ENCODE measurements at places on chromosomes 11 and 22.
A peak's percentile ranks its signal among the peaks of the same experiment; 100 is the strongest.

GRCh38 chr11:70137383-70137782 lies 59.3 kb downstream of the ANO1 start:
- no peak for DNase-seq
- no peak overlapping the region for H3K27ac ChIP-seq
- no peak overlapping the region for H3K4me3 ChIP-seq
- H3K36me3 ChIP-seq, result peaks cover 3% of the 10 kb centered on the region

- H3K36me3 ChIP-seq, result no peaks in the 10 kb centered on the region
- no peak overlapping the region for H3K4me3 ChIP-seq
- DNase-seq, result no peak
- H3K4me1 ChIP-seq, result no peaks in the 10 kb centered on the region
- H3K27me3 ChIP-seq, result peaks cover 31% of the 10 kb centered on the region
- H3K27ac ChIP-seq, result no peak overlapping the region
Measured at GRCh38 chr11:35927682-35928081, 16.2 kb upstream of the LDLRAD3 start.

DNA sequence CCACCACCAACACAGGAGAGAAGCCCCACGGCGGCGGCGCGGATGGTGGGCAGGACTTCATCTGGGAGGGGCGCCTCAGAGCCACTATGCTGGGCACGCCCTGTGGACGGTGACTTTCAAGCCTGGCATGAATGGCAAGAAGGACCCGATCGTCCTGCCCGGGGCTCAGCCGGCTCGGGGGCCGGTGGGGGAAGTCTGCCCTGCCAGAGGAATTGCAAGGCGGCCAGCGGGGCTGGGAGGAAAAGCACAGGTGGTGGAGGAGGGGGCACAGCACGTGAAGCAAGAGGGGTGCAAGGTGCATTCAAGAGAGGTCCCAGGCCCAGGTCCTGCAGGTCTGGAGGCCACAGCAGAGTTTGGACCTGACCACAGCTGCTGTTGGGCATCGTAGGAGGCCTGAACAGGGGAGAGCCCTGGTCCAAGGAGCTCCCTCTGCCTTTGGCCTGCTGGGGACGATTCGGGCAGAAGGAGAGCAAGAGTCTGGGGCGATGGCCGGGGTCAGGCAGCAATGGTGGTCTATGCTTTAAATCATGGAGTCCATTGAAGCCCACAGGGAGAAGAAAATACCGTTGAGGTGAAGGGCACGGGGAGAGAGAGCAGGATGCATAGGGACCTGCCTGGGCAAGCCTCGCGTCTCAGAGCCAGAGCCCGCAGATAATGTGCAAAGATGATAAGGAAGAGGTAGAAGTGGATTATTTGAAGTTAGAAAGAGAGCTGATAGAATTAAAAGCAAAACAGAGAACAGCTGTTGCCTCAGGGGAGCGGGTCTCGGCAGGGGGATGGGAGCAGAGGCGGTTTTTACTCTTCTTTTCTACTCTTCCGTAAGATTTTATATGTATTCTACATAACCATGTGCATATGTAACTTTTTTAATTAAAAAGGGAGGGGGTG lies 82.6 kb upstream of the SHISAL1 start:
- no peak overlapping the region for H3K4me3 ChIP-seq
- no peak for DNase-seq
- H3K36me3 ChIP-seq, result peaks cover 3% of the 10 kb centered on the region
- H3K4me1 ChIP-seq, result peaks cover 6% of the 10 kb centered on the region

GRCh38 chr11:109704432-109704831 lies 282.4 kb downstream of the C11orf87 start:
- H3K36me3 ChIP-seq, result no peaks in the 10 kb centered on the region
- H3K4me3 ChIP-seq, result no peak overlapping the region
- DNase-seq, result no peak
- H3K27ac ChIP-seq, result no peak overlapping the region

- no peak overlapping the region for H3K4me3 ChIP-seq
- H3K27ac ChIP-seq, result no peak overlapping the region
- H3K36me3 ChIP-seq, result no peaks in the 10 kb centered on the region
Measured at GRCh38 chr11:70225681-70226177, 22.6 kb downstream of the FADD start.

DNA sequence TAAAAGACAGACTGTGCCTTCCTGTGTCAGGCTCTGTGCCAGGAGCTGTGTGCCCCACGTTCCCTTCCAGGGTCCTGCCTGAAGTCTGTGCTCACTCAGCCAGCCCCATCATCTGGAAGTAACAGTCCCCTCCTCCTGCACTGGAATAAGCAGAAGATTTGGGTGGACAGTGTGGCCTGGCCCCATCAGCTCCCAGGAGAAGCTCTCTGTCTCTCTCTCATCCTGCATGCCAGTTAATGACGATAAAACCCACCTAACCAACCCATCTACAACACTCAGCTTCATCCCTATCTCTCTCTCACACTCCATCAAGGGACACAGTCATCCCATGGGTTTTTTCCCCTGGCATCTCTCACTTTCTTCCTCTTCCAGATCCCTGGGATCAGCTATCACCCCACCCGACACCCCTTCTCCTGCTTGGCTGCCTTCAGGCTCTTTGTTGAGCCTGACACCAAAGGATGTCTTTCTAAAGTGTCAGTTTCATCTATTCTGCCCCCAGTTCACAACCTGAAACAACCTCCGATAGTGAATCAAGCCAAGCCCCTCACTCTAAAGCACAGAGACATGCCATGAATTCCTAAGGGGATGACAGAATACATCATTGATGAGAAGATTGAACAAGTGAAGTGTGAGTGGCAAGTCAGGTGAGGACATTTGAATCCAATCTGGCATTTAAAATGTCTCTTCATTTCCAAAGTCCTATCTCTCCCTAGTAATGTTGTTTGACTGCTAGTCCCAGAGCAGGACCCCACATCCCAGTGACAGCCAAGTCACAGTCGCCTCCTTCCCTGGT lies 91.4 kb upstream of the TOP3B start:
- no peak for DNase-seq
- peaks cover 27% of the 10 kb centered on the region for H3K27me3 ChIP-seq
- no peaks in the 10 kb centered on the region for H3K36me3 ChIP-seq
- no peak overlapping the region for H3K4me3 ChIP-seq
- H3K4me1 ChIP-seq, result no peaks in the 10 kb centered on the region
- no peak overlapping the region for H3K27ac ChIP-seq

GRCh38 chr11:10674911-10675440 lies 18.6 kb downstream of the IRAG1 start:
- no peak for DNase-seq
- no peak overlapping the region for H3K4me3 ChIP-seq

GRCh38 chr11:1442163-1442562 lies 44.4 kb downstream of the MOB2 start:
- H3K4me3 ChIP-seq, result no peak overlapping the region
- H3K36me3 ChIP-seq, result peaks cover 4% of the 10 kb centered on the region
- H3K27ac ChIP-seq, result no peak overlapping the region
- no peak for DNase-seq
- peaks cover 2% of the 10 kb centered on the region for H3K4me1 ChIP-seq

- H3K27ac ChIP-seq, result no peak overlapping the region
- no peak for DNase-seq
- H3K27me3 ChIP-seq, result no peaks in the 10 kb centered on the region
- no peak overlapping the region for H3K4me3 ChIP-seq
- H3K4me1 ChIP-seq, result peaks cover 34% of the 10 kb centered on the region
Measured at GRCh38 chr11:69301081-69301454, 7.1 kb downstream of the MYEOV start.

DNA sequence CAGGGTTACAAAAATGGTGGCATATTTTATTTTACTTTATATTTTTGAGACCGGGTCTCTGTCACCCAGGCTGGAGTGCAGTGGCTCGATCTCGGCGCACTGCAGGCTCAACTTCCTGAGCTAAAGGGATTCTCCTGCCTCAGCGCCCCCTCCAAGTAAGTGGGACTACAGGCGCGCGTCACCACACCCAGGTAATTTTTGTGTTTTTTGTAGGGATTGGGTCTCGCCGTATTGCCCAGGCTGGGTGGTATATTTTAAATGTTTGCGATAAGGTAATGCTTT lies 652 bp upstream of the FOSL1 start:
- no peak for DNase-seq
- no peaks in the 10 kb centered on the region for H3K27me3 ChIP-seq
- peak overlapping the region; percentile 16 for H3K27ac ChIP-seq
- peak overlapping the region; percentile 59 for H3K4me3 ChIP-seq
- peaks cover 18% of the 10 kb centered on the region for H3K36me3 ChIP-seq

GRCh38 chr11:76095891-76096290 lies 110.4 kb downstream of the WNT11 start:
- DNase-seq, result no peak
- H3K4me1 ChIP-seq, result no peaks in the 10 kb centered on the region
- H3K27ac ChIP-seq, result no peak overlapping the region
- H3K36me3 ChIP-seq, result no peaks in the 10 kb centered on the region
- no peaks in the 10 kb centered on the region for H3K27me3 ChIP-seq

- no peaks in the 10 kb centered on the region for H3K36me3 ChIP-seq
- H3K4me3 ChIP-seq, result no peak overlapping the region
- H3K27ac ChIP-seq, result peak overlapping the region; percentile 61
- peaks cover 69% of the 10 kb centered on the region for H3K4me1 ChIP-seq
Measured at GRCh38 chr22:29917052-29917902, 34.3 kb downstream of the MTMR3 start.
